Hair follicular keratinocyte (primary cell): ENCODE measurements at places on chromosomes 7 and 10. TPM values are rescaled to one million over a fixed set of nuclear protein-coding genes. Genes with fewer than 3 reads are reported as not detected.

SCD gene
- total RNA-seq, result 545 and 638 TPM in 2 replicates

ITIH5 gene
- not detected in 2 replicates for total RNA-seq

PARD3 gene
- total RNA-seq, result 37.2 and 43.2 TPM in 2 replicates

MACROH2A2 gene
- total RNA-seq, result 24.5 and 25.6 TPM in 2 replicates

OR9A2 gene
- not detected in 2 replicates for total RNA-seq

FAM241B gene
- total RNA-seq, result 0.95 and 2.9 TPM in 2 replicates
